ENCODE measurements at places on chromosomes 12 and 14.
A peak's percentile ranks its signal among the peaks of the same experiment; 100 is the strongest.

GRCh38 chr14:78904094-78904493 is 733.9 kb downstream of the NRXN3 start:
- no peaks in the 10 kb centered on the region for H3K27me3 ChIP-seq
- no peaks in the 10 kb centered on the region for H3K4me1 ChIP-seq
- H3K4me3 ChIP-seq = no peak overlapping the region
- no peak overlapping the region for H3K27ac ChIP-seq

DNA sequence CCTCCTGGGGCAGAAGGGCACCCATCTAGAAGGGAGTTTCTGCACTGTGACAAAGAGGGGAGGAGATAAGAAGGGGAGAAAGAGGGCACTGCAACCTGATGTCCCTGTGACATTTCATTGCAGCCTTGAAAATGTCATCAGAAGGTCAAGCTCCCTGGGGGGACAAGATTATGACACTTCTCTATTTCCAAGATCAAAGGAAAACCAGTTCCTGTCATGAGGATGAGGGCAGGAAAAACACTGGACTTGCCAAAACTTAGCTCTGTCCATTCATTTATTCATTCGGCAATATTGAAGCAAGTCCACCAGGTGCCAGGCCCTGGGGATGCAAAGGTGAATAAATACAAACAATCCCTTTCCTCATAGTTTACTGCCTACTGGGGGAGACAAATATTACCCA is 138.4 kb upstream of the CDKN3 start:
- no peak overlapping the region for H3K27ac ChIP-seq
- no peaks in the 10 kb centered on the region for H3K27me3 ChIP-seq
- no peaks in the 10 kb centered on the region for H3K4me1 ChIP-seq
- DNase-seq = no peak
- H3K36me3 ChIP-seq = no peaks in the 10 kb centered on the region

DNA sequence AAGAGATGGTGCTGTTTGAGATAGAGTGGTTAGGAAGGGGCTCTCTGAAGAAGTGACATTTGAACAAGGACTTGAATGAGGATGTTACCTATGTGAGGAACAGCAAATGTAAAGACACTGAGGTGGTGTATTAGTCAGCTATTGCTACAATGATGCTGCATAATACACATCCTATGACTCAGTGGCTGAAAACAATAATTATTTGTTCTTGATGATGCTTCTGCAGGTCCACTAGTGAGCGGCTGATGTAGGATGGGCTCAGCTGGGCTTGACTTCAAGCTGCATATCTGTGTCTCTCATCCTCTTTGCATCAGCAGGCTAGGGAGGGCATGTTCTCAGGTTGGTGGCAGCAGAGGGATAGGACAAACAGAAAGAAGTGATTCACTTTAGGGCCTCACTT is 21.4 kb upstream of the CLMN start:
- no peak for DNase-seq
- peak overlapping the region; percentile 76 for H3K27ac ChIP-seq
- H3K4me3 ChIP-seq = no peak overlapping the region
- no peaks in the 10 kb centered on the region for H3K36me3 ChIP-seq
- no peaks in the 10 kb centered on the region for H3K4me1 ChIP-seq

GRCh38 chr12:54232790-54233189 is 44.0 kb upstream of the SMUG1 start:
- no peak for DNase-seq
- H3K27ac ChIP-seq = no peak overlapping the region
- H3K27me3 ChIP-seq = no peaks in the 10 kb centered on the region
- H3K4me3 ChIP-seq = no peak overlapping the region
- H3K4me1 ChIP-seq = no peaks in the 10 kb centered on the region
- H3K36me3 ChIP-seq = no peaks in the 10 kb centered on the region

GRCh38 chr14:31457665-31458659 is 656 bp upstream of the DTD2 start:
- H3K36me3 ChIP-seq = no peaks in the 10 kb centered on the region
- H3K27ac ChIP-seq = peak overlapping the region; percentile 86
- no peak for DNase-seq
- H3K4me1 ChIP-seq = peaks cover 5% of the 10 kb centered on the region
- peak overlapping the region; percentile 73 for H3K4me3 ChIP-seq

DNA sequence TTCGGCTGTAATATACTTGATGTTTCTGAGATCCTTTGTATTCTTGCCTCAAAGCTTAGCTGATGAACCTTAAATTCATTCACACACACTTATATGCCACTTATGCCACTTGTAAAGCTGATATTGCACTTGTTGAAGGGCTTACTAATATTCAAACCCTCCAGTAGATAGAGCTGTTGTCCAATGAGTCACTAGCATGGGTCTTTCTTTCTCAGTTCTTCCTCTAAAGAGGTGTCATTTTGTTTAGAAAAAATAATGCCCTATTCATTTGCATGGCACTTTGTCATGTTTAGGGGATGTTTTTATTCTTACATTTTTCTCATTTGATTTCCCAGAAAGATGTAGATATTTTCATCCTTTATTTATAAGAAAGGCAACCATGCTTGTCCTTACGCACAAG is 56.4 kb downstream of the MON2 start:
- no peak overlapping the region for H3K27ac ChIP-seq
- no peaks in the 10 kb centered on the region for H3K27me3 ChIP-seq
- H3K36me3 ChIP-seq = peaks cover 17% of the 10 kb centered on the region
- no peak for DNase-seq
- no peaks in the 10 kb centered on the region for H3K4me1 ChIP-seq

DNA sequence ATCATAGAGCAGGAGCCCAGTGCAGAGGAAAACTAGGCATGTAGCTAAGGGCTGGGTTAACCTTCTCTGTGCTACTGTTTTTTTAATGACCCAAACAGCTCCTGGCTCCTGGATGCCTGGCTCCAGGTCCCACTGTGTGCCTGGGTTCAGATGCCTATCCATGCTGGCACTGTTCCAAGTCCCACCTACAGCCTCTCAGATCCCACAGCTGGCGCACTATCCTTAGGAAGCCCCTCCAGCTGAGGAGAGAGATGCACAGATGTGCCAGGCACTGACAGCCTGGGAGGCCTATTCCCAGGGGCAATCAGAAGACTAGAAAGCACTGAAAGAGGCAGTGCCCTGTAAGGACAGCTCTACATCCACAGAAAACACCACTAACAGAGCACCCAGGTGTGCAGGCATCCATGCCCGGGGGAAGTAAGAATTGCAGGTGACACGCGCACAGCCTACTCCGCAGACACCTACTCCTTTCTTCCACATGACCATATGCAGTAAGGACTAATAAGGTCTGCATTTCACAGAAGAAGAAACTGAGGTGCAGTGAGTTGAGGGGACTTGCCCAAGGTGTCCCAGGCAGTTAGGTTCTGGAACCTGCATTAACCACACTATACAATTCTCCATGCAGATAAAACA is 51.2 kb downstream of the PITPNM2 start:
- no peaks in the 10 kb centered on the region for H3K36me3 ChIP-seq
- H3K4me1 ChIP-seq = no peaks in the 10 kb centered on the region
- no peaks in the 10 kb centered on the region for H3K27me3 ChIP-seq
- no peak overlapping the region for H3K27ac ChIP-seq
- H3K4me3 ChIP-seq = no peak overlapping the region

DNA sequence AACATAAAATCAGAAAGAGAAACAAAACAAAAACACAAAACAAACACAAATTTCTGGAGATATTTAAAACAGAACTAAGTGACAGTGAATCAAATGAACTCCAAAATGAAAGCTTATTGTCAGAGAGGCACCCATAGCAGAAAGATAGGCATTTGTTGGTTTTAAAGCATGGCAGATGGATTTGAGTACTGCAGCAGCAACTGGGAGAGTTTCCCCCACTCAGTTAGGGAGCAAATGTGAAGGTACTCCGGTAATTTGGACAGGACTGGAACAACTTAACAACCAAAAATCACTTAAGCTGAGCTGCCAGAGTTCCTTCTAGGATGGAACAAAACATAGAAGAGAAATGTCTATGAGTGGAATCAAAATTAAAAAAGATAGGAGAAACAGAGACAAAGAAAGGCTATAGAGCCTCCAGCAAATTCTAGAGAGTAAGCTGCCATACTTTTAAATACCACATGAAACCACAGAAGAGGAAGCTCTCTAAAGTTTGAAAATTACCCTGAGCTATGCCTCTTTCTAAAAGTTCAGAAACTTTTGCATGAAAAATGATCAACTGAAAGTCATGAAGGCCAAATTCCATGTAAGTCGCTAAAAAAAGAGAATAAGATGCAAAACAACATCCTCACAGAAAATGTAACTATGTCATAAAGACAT is 1248.3 kb upstream of the USP15 start:
- DNase-seq = no peak
- H3K36me3 ChIP-seq = no peaks in the 10 kb centered on the region
- no peak overlapping the region for H3K27ac ChIP-seq
- H3K4me1 ChIP-seq = no peaks in the 10 kb centered on the region
- no peaks in the 10 kb centered on the region for H3K27me3 ChIP-seq

DNA sequence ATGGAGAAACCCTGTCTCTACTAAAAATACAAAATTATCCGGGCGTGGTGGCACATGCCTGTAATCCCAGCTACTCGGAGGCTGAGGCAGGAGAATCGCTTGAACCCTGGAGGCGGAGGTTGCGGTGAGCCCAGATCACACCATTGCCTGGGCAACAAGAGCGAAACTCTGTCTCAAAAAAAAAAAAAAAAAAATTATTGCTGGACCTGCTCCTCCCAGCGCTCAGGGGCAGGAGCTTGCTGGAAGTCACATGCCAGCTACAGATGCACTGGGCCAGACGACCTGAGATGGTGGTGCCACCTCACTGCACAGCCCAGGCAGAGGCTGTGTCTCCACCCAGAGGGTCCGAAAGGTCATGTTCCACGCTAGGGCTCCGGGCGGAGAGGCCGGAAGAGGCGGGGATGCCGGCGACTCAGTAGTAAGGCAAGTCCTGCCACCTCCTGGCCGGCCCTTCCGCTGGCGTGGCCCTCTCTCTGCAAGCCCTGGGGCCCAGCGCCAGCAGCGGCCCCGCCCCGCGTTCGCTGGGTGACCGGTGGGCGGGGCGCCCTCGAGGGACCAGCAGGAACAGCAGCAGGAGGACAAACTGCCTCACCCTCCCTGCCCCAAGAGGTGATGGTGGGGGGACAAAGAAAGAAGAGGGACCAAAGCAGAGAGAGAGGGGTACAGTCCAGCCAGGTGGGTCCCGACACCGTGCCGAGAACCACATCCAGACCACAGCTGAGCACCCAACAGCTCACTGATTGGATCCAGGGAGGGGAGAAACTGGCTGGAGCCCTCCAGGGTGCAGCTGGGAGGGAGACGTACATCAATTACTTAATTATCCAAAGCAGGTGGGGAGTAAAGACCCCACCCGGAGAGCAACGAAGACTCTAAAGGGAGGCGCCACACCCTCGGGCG is 3.6 kb upstream of the RHOF start:
- H3K4me1 ChIP-seq = peaks cover 7% of the 10 kb centered on the region
- no peaks in the 10 kb centered on the region for H3K36me3 ChIP-seq
- H3K27me3 ChIP-seq = no peaks in the 10 kb centered on the region
- DNase-seq = no peak
- H3K27ac ChIP-seq = peak overlapping the region; percentile 100
- H3K4me3 ChIP-seq = peak overlapping the region; percentile 91

DNA sequence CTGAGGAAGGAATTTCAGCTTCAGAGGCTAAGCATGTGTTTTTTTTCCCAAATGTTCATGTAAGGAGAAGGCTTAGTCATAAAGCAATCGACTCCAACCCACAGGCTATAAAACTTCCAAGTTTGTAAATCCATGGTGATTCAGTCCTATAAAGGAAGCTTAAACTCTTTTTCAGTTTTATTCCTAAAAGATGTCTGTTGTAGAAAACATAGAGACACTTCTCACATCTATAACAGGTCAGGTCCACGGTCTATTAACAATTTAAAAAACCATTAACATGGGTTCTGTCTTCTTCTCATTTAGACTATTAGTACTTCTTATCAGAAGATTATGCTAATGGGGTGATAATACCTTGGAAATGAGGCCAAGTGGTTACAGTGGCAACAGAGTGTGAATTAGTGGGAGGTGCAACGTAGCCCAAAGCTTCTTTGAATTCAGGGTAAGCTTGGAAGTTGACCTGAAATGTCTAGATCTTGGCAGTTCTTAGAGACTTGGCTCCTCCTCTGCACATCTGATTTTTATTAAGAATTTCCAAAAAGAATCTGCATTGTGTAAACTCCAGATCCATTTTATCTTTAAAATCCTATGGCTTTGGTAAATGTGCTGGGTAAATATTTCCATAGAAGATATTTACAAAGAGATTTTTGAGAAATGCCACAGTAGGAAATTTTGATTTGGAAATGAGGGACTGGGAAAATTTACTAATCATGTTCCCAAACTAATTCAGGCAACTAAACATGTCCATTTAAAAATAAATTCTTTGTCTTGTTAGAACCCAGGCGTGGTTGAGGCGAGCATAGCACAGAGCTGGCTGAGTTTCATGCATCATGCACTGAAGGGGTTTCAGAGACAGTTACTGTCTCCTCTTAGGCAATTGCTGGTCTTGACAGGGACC is 86.4 kb downstream of the EML1 start:
- no peak overlapping the region for H3K4me3 ChIP-seq
- no peaks in the 10 kb centered on the region for H3K36me3 ChIP-seq
- H3K27me3 ChIP-seq = no peaks in the 10 kb centered on the region
- H3K27ac ChIP-seq = no peak overlapping the region

DNA sequence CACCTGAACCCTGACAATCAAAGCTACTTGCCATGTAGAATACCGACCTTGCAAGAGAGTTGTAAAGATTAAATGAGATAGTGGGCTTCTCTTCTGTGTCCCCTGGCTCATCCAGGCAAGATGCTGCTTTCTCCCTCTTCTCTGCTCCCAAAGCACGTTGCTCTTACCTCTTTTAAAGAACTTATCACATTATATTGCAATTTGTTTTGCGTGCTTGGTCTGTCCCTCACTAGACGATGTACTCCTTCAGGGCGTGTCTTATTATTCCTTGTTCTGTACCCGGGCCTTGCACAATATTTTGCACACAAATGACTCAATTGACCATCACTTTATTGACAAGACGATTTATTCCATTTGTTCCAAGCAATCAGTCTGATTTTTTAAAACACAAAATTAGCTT is 3.3 kb downstream of the DCN start:
- H3K4me3 ChIP-seq = peak overlapping the region; percentile 35
- no peak for DNase-seq
- peak overlapping the region; percentile 24 for H3K27ac ChIP-seq
- no peaks in the 10 kb centered on the region for H3K4me1 ChIP-seq

DNA sequence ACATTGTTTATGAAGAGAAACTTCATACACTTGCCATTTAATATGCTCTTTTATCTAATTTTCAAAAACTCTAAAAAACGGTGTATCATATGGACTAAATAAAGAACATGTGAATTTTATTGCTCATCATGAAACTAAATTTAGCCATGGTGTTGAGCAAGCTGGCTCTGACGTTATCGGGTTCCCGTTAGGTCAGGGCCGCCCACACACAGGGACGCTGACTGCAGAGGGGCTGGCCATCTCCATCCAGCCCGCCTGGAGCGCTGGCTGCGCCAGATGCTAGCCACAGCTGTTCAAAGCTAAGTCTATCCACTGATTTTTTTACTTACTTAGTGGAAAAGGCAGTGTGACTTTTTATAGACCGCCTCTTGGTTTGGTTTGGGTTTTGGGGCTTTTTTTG is 36.5 kb upstream of the DYNC1H1 start:
- no peak overlapping the region for H3K4me3 ChIP-seq
- peak; percentile 29 for DNase-seq
- H3K27me3 ChIP-seq = no peaks in the 10 kb centered on the region
- H3K36me3 ChIP-seq = no peaks in the 10 kb centered on the region
- no peak overlapping the region for H3K27ac ChIP-seq
- H3K4me1 ChIP-seq = no peaks in the 10 kb centered on the region

- H3K27me3 ChIP-seq = no peaks in the 10 kb centered on the region
- no peak overlapping the region for H3K4me3 ChIP-seq
- H3K27ac ChIP-seq = no peak overlapping the region
- H3K36me3 ChIP-seq = no peaks in the 10 kb centered on the region
Measured at GRCh38 chr12:100668945-100669536, 95.6 kb downstream of the GAS2L3 start.
